ENCODE measurements at places on chromosomes 5 and 9.

GRCh38 chr5:69305512-69305911 is 27.1 kb downstream of the CCDC125 start:
- no peak for DNase-seq

DNA sequence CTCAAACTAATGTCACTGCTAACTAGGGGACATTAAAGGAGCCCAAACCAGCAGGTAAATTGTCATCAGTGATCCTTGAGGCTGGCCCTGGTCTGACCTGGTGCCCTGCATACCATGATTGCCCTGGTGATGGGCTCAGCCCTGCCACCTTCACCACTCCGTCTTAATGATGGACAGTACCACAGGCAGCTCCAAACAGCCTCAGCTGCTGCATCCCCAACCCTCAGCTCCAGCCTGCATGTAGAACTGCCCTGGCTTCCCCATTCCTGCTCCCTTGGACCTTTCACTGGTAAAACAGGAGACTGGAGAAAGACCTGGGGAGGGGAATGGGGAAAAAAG is 190.0 kb downstream of the GAS1 start:
- DNase-seq: no peak

GRCh38 chr9:108869092-108869725 is 7.1 kb downstream of the ACTL7A start:
- no peak for DNase-seq

- DNase-seq: no peak
Observed at GRCh38 chr5:107425541-107426031, 245.2 kb downstream of the EFNA5 start.

GRCh38 chr5:40291338-40291737 is 388.4 kb upstream of the PTGER4 start:
- DNase-seq: no peak

DNA sequence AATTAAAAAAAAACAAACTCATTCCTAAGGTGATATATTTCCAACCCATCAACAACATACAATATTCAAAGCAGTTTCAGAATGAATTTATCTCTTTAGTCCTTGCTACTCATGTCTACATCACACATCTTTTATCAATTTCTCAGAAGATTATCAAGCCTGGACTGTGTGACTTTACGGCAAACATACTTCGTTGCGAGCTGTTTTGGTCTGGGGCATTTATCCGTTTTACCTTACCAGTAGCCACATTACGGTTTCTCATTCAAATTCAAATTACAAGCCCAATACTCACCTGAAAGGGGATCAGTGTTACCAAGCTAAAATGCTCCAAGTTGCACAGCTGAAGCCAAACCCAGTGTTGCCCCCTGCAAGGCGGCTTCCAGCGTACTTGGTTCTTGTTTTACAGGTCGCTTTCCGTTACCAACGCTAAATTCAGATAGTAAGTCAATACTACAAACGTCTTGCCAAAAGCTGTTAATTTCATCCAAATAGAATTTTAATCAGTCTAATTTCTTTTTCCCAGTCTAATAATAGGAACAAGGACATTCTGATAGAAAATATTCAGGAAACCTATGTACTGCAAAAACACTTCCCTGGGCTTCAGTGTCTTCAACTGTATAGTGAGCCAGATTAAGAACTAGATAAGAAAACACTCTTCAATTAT is 1.8 kb downstream of the HNRNPH1 start:
- DNase-seq: no peak

GRCh38 chr9:133120501-133121197 is 391 bp downstream of the RALGDS start:
- no peak for DNase-seq

DNA sequence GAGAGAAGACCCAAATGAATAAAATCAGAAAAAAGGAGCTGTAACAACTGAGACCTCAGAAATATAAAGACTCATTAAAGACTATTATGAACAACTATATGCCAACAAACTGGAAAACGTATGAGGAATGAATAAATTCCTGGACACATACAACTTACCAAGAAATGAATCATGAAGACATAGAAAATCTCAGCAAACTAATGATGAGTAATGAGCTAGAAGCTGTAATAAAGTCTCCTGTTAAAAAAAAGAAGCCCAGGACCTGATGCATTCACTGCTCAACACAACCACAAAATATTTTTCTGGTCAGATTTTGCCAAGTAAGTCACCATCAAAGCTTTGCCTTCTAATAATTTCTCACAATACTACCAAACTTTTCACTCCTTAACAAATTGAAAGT is 666.7 kb downstream of the LRRC70 start:
- no peak for DNase-seq

DNA sequence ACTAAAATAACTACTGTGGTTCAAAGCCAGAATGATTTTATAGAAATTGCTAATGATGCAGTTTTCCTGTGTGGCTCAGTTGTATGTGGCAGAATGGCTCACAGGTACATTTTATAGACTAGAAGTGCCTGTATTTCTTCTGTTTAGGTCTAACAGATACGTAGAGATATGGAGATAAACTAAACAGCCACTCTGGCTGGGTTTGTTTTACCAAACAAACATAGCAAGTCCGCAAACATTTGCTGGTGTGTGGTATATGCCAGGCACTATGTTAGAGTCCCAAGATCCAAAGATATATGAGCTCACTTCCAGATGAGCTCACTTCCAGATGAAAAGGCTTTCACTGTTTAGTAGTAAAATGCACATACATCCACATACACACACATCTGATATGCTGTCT is 24.4 kb downstream of the ADRB2 start:
- DNase-seq: no peak

GRCh38 chr5:10653751-10654400 is 90.0 kb downstream of the ANKRD33B start:
- DNase-seq: no peak

- peak; percentile 5 for DNase-seq
Observed at GRCh38 chr5:173825215-173825865, 62.8 kb upstream of the CPEB4 start.

GRCh38 chr9:134655586-134656333 is 14.2 kb downstream of the COL5A1 start:
- DNase-seq: no peak

- DNase-seq: no peak
Observed at GRCh38 chr5:127203818-127204217, 86.8 kb upstream of the MEGF10 start.
